ENCODE measurements at places on chromosomes 4 and X. TPM values are rescaled to one million over a fixed set of nuclear protein-coding genes. Genes with fewer than 3 reads are reported as not detected.

DNA sequence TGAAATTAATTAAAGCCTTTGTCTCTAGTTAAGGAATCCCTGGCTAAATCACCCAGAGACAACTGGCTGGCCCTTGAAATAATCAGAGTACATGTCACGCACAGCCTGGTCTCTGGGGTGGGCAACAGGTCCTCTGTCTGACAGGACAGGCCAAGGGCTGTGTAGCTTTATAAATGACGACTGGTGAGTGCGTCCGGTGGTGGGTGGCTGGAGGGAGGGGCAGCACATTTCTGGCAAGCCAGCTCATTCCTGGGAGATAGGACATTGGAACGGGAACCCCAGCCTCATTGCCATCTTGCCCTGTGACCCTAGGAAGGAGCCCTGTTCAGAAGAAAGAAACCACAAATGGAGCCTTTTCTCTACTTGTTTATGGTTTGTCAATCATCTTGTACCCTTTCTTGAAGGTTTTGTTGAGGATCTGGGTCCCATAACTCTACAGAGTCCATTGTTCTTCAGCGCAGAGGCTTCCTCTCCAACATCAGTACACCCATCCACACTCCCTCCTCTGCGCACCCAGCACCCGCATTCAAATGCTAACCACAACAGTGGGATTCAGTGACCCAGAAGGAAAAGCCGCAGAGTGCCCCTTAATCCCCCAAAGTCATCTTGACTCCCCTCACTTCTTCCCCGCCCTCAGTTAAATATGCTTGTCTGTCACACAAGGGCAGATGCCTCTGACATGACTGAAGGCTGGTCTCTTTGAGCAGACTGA, 368.1 kb downstream of the UNC5C start:
- DNase-seq, result no peak

GRCh38 chrX:79270401-79270800, 96.7 kb downstream of the ITM2A start:
- peak; percentile 66 for DNase-seq

DNA sequence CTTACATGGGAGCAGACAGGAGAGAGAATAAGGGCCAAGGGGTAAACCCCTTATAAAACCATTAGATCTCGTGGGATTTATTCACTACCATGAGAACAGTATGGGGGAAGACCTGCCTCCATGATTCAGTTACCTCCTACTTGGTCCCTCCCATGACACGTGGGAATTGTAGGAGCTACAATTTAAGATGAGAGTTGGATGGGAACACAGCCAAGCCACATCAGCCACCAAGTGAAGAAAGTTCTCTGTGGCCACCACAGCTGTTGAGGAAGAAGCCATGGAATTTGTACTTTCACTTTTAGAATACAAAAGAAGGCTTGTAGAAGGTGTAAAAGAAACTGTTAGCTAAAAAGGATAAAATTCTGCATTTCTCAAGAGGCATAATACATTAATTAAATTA, 67.0 kb upstream of the CXorf51A start:
- DNase-seq, result no peak

Gene PASD1
- not detected for total RNA-seq

- no peak for DNase-seq
Observed at GRCh38 chr4:119647558-119647957, 19.0 kb upstream of the PDE5A start.

Gene SERTM2
- not detected for total RNA-seq

Gene SLC6A14
- total RNA-seq, result not detected

Gene PLP1
- total RNA-seq, result not detected

Gene PAK3
- total RNA-seq, result 1.5 TPM

- DNase-seq, result no peak
Observed at GRCh38 chr4:181971411-181971810, 271.8 kb upstream of the TENM3 start.

DNA sequence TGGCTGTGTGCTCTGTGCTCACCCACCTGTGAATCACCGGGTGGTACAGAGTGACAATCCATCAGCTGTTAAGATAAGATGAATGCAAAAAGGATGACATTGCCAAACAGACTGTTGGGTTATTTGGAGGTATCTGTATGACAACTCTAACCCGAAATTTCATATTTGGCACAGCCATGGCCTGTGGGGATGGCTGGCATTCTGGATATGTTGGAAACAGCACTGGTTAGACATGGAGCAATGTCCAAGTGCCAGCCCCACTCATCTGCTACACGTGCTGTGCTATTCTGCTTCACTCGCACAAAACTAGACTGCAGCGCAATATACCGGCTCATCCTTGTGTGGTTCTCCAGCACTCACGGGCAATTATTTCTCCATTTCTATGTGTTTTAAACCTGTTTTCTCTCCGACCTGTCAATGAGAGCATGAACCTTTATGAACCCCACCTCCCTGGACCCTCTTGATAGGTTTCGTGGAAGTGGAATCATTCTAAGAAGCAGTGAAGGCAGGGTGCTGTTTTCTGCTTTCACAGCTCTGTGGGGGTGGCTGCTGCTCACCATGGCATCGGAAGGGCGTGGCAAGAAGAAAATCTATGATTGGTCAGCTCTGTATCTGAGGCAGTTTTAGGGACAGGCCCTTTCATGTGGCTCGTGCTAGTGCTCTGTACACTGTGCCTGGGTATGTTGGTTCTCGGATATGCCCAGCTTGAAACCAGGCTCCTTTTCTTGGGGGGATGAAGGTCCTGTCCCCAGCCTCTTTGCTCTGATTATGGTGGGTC, 94.9 kb downstream of the ENPP6 start:
- DNase-seq, result no peak

- DNase-seq, result no peak
Observed at GRCh38 chr4:155566354-155566753, 100.3 kb upstream of the GUCY1A1 start.

- peak; percentile 75 for DNase-seq
Observed at GRCh38 chrX:154002215-154002719, 17.4 kb downstream of the IRAK1 start.

DNA sequence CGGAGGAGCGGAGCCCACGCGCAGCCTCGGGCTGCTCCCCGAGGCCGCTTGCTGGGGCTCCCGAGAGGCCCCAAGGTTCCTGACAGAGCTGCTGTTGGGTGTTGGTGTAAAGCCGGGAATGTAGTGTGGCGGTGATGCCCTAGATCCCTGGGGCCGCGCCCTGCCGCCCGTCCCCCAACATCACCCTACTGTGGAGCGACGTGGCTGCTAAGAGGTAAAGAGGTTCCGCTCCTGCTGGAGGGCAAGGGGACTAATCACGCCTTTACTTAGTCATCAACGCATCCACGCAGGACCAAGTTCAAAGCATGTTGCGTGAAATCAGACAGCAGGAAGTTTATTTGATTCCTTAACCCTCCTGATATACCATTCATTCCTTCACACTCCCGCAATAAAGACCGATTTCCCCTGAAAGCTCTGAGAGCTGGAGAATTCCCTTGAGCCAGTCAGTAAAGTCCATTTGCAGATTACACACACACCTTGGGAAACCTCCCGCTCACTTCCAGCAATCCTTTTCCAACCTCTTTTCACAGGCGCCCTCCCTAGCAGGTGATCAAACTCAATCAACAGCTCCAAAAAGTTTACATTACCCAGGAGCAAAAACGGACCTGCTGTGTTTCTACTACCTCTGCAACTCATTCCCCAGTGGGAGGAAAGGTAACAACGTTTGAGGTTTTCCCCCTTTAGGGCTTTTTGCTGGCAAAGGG, 579 bp upstream of the GABRA2 start:
- no peak for DNase-seq
